ENCODE measurements at places on chromosomes 6 and 20. TPM values are rescaled to one million over a fixed set of nuclear protein-coding genes. Genes with fewer than 3 reads are reported as not detected.

- DNase-seq = no peak
These were observed 34.2 kb downstream of the KATNA1 start for GRCh38 chr6:149614337-149614736.

DNA sequence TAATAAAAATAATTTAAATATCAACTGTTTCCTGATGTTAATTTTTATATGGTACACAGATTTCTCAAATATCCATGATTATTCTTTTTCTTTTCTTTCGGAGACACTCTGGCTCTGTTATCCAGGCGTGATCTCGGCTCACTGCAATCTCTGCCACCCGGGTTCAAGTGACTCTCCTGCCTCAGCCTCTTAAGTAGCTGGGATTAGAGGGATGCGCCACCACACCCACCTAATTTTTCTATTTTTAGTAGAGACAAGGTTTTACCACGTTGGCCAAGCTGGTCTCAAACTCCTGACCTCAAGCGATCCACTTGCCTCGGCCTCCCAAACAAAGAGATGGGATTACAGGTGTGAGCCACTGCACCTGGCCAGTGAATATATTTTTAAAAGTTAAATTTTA, 20.5 kb downstream of the ROMO1 start:
- DNase-seq = no peak

DNA sequence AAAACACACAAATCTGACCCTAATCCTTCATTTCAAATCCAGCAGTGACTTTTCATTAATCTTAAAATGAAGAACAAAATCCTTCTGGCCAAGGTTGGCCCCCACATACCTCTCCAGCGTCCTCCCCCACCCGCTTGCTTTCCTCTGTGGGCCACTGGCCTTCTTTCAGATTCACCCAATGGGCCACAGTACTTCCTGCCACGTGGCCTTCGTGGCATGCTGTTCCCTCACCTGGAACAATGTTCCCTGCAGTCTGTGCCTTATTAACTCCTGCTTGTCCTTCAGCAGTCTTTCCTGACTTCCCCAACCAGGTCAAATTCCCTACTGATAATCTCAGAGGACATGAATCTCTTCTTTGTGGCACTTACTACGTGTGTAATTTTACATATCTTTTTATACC, 5.3 kb upstream of the GTF2H4 start:
- no peak for DNase-seq

DNA sequence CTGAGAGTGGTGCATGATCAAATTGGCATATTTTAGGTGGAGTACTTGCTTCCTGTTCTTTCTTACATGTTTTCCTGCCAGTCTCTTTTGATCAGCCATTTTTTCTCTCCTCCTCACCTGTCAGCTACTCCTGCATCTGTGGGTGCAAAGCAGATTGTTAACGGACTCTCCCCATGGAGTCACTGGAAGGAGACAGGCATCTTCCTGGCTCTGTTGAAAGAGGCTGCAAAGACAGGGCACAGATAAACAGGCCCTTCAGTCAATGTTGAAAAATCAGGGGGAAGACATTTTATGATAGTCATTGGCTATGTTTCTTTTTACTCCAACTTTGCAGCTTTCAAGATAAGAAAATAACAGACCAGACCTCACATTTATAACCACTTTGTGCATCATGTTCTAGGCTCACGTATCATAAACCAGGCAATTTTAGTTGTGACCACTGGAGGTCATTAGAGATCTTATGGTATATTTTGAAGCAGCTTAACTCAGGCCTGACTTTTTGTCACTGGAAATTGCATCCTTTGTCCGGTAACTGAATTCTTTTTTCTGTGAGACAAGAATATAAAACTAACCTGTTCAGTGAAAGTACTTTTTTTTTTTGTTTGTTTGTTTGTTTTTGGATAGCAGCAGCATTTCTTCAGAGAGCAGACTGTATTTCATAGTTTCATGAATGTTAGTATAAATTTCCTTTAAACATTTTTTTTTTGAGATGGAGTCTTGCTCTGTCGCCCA, 20.1 kb downstream of the ECT2L start:
- DNase-seq = no peak

DNA sequence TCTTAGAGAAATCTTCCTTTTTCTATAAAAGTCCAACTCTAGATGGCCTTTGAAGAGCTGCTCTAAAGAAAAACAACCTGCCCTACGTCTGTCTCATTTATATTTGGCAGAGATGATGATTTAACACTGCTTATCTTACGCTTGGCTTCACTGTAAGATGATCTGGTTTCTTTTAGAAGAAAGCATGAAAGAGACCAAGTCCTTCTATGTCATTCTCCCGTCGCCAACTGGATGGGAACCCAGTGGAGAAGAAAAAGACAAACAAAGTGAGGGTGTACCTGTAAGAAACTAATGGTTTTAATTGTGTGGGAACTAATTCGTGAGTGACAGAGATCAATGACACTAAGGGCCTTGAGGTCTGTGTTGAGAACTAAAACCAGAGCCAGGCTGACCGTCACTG, 92.8 kb downstream of the MBOAT1 start:
- no peak for DNase-seq

DNA sequence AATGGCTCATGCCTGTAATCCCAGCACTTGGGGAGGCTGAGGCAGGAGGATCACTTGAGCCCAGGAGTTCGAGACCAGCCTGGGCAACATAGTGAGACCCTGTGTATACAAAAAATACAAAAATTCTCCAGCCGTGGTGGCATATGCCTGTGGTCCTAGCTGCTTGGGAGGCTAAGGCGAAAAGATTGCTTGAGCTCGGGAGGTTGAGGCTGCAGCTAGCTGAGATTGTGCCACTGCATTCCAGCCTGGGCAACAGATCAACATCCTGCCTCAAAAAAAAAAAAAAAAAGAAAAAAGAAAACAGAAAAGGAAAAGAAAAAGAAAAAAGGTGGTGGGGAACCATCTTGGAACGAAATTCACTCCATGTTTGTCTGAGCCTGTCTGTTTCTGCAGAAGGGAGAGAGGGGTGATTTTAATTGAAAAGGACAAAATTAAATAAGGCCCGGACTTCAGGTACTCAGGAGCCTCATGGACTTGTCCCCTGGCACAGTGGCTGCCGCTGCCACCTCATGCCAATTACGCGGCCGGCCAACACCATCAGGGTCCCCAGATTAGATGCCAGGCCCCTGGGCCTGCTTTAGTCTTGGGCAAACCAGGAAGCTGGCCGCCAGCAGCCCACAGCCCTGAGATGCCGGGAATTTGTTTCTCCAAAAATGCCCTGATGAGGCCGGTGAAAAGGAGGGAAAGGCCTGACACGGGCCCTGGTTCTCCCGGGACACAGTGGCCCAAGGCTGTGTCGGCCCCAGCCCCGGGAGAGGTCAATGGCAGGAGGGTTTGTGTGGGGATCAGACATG, 37.8 kb upstream of the STX16 start:
- DNase-seq = no peak

- no peak for DNase-seq
These were observed 156.2 kb upstream of the THBS2 start for GRCh38 chr6:169409742-169410312.

- DNase-seq = no peak
These were observed 24.0 kb upstream of the DDO start for GRCh38 chr6:110439356-110439755.

DNA sequence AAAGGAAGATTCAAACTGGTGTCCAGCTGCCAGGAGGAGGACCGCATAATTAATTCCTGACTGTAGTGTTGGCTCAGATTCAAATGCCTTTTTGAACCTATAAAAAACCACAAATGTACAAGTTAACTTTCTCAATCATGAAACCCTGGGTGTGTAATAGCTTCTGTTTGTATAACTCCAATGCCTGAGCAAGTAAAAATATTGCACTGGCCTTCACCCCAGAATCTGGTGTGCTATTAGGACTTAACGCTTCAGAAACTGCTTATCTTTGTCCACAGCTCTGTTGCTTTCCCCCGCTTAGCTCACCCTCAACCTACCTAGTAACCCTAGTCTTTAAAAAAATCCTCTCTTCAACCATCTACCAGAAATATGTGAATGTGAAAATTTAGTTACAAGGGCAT, 119.1 kb upstream of the MAP7 start:
- DNase-seq = no peak

DNA sequence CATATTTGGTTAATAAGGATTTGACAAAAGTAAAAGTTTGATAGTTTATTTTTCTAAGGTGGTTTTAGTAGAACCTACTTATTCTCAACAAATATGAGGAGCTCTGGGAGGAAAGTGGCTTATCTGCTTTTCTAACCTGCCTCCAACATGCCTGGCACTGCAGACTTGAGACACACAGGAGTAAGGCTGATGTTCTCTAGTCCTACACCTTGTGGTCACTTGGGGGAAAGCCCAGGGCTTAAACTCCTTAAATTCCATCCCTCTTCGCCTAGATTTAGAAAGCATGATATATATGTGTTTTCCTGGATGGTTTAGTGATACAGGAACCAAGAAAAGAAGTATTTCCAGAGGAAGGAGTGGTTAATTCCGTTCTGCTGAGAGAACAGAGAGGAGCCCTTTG, 39.9 kb upstream of the SAMD5 start:
- DNase-seq = no peak

- peak; percentile 30 for DNase-seq
These were observed 103.8 kb upstream of the BEND6 start for GRCh38 chr6:56851074-56851473.

DNA sequence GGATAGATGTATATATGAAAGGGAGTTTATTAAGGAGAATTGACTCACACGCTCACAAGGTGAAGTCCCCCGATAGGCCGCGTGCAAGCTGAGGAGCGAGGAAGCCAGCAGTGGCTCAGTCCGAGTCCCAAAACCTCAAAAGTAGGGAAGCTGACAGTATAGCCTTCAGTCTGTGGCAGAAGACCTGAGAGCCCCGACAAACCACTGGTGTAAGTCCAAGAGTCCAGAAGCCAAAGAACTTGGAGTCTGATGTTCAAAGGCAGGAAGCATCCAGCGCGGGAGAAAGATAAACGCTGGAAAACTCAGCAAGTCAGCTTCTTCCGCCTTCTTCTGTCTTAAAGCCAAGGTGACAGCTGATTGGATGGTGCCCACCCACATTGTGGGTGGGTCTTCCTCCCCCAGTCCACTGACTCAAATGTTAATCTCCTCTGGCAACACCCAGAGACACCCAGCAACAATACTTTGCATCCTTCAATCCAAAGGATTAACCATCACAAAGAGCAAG, 102.6 kb upstream of the GJE1 start:
- DNase-seq = no peak

DNA sequence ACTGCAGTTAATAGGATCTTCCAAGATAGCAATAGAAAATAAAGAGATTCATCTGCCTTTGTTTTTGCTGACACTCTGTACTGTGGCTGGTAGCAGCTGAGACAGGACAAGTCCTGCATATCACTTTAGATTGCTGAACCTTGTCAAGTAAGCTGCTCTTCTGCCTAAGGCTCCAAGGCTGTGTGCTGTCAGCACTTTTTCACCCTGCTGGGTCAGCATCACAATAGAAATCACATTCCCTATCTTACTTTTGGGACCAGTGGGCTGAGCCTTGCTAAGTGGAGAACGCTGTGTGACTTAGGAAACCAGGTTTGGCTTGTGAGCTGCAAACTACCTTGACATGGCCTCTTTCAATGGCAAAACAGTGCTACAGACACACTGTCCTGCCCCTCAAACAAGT, 263.9 kb downstream of the FRK start:
- DNase-seq = no peak

DNA sequence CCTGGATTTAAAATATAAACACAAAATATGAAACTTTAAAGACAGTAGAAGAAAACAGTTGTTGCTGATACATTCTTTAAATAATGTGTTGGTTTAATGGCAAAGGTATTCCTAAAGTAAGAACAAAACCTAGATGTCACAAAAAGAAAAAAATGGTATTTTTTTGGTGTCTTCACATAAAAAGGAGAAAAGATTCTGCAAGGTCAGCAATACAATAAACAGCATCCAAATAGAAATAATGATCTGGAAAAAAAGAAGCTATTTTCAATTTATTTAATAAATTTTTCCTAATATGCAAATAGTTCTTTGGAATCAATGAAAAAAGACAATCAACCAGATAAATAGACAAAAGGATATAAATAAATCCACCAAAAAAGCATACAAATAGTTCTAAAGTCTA, 6.5 kb upstream of the ADGRF1 start:
- no peak for DNase-seq

GRCh38 chr20:58892932-58893224, 40.4 kb downstream of the GNAS start:
- no peak for DNase-seq

- peak; percentile 43 for DNase-seq
These were observed 2.7 kb upstream of the PAX1 start for GRCh38 chr20:21702553-21703470.

GRCh38 chr20:41958391-41958790, 340.2 kb upstream of the CHD6 start:
- no peak for DNase-seq

- no peak for DNase-seq
These were observed 197.4 kb downstream of the ESR1 start for GRCh38 chr6:152004896-152005295.

GRCh38 chr20:51510169-51510568, 32.4 kb downstream of the NFATC2 start:
- no peak for DNase-seq

DNA sequence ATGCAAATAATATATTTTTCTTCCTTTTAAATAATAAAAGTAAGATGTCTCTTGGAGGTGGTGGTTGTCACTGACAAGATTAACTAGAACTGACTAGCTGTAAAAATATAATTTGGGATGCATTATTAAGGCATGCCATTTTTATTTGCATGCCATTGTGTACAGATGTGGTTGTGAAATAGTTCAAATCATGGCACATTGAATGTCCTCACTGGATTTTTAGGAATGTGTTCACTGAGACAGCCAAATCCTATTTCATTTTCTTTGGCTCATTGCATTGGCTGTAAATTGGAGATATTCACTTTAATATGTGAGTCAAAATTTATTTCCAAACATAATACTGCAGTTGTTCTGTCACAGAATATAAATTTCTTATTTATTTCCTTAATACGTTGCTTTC, 62.3 kb downstream of the ESR1 start:
- no peak for DNase-seq

DNA sequence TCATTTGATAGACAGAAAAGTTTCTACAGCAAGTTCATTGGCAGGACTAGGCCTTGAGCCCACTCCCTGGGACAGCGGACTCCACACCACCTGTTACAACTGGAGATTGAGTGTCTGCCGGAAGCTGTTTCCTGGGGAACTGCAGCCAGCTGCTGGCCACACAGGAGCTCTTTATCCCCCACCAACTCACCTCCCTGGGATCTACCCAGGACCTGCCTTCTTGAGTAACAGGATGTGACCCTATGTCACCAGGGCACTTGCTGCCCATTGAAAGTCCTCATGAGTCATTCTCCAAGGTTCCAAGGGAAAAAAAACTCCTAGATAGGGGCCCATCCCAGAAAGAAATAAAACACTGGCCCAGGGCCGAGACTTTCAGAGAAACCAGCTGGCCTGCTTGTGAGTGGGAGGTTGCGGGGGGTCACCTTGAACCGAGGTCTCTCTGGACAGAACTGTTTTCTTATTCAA, 37.4 kb upstream of the SLC9A8 start:
- no peak for DNase-seq

GRCh38 chr6:44245912-44246662, 814 bp upstream of the HSP90AB1 start:
- DNase-seq = peak; percentile 84

TMEM200A gene
- total RNA-seq = 3.4 TPM

SCRT2 gene
- 3.3 TPM for total RNA-seq

DAAM2 gene
- total RNA-seq = 327 TPM

NOTCH4 gene
- total RNA-seq = 23.8 TPM

DDX27 gene
- 23.2 TPM for total RNA-seq

LRFN2 gene
- total RNA-seq = 27.8 TPM

LBP gene
- not detected for total RNA-seq

TOX2 gene
- total RNA-seq = 21.2 TPM

RIPOR3 gene
- 3.8 TPM for total RNA-seq

SIM1 gene
- not detected for total RNA-seq

SNX21 gene
- total RNA-seq = 43.3 TPM

WFDC5 gene
- total RNA-seq = not detected

MYCT1 gene
- total RNA-seq = 4.1 TPM
